Skeletal muscle tissue (tissue), 5 donors: ENCODE measurements at places on chromosomes 2 and 18. TPM values are rescaled to one million over a fixed set of nuclear protein-coding genes. Genes with fewer than 3 reads are reported as not detected.

The LNPK gene
- total RNA-seq: 45.4 TPM

The KCNG2 gene
- total RNA-seq: 0.52 TPM

The REG3G gene
- total RNA-seq: not detected

The UGT1A4 gene
- not detected for total RNA-seq
